ENCODE measurements at places on chromosomes 3 and 15.

DNA sequence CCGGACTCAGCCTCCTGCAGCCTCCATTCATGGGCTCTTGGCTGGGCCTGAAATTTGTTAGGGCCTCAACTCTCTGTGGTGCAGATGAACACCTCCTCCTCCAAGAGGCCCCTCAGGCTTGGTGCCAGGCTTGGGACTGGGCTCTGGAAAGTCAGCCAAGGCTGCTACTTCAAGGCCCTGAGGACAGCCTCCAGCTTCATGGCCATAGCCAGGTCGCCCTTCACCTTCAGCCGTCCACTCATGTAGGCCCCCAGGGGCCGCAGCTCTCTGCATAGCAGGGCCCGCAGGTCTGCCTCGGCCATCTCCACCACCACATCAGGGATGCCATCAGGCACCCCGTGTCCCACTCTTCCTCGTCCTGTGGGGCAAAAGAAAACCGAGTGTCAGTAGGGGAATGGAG, 8.3 kb downstream of the STOML1 start:
- DNase-seq, result no peak

- DNase-seq, result no peak
Measured at GRCh38 chr3:63324621-63325020, 46.5 kb downstream of the SYNPR start.

- no peak for DNase-seq
Measured at GRCh38 chr3:126750756-126751121, 46.7 kb downstream of the CHCHD6 start.

- DNase-seq, result no peak
Measured at GRCh38 chr15:94400526-94401298, 169.4 kb downstream of the MCTP2 start.

DNA sequence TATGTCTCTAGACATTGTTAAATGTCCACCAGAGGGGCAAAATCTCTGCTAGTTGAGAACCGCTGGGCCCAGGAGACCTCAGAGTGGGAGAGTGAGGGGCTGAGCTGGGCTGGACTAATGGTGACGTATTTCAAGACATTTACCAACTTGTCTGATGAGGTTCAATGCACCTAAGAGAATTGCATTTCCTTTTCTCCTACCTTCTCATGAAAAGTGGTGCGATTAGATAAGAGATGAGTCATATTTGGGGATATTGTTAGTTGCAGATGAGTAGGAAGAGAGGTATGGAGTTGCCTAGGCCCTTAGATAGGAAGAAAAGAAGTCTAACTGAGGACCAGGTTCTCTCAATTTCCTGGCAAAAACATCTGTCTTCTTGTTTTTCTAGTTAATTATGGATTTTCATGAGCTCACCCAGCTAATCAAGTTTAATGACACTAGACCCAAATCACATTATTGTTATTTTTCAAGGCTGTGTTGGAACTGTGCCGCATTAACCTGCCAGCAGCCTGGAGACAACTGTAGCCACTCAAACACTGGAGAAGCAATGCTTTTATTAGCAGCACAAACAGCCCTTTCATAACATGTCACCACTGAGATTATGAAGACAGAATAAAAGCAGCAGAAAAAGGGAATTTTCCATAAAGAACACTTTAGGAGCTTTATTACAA, 144.2 kb downstream of the PDCD6IP start:
- no peak for DNase-seq

DNA sequence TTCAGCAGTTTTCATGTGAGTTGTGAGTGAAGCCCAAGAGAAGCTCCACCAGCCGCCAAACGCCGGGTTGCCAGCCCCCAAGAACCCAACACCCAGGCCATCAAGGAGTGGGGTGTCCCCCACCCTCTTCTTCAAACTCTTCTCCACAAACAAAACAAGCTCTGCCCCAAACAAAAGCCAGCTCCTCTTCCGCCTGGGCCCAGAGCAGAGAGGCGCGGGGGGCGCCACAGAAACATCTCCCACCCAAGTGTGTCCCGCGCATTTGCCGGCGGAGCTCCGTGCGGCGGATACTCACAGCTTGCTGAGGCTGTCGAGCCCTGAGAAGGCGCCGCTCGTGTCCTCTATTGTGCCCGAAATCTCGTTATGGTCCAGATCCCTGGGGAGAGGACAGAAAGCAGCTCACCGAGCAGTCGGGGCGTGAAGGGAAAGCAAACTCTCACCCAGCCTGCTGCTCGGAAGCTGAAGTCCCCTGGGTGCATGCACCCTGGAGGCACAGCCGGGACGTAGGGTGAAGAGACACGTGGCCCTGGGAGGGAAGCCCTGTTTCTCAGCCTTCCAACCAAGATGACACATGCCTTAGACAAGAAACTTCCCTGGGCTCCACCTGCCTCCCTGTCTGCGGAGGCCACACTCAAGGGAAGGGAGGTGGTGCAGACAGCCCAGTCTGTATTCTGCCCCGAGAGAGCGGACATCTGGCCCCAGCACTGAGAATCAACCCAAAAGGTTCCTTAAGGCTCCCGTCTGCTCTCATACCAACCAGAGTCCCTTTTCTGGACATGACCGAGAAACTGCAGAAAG, 95.7 kb downstream of the LRIG1 start:
- DNase-seq, result no peak

- no peak for DNase-seq
Measured at GRCh38 chr15:35854316-35854715, 308.4 kb upstream of the DPH6 start.

All from activated CD4-positive, alpha-beta T cell treated with anti-CD3 and anti-CD28 coated beads, Interleukin-10, Interleukin-2, amounts not matched to agents 100 ng/mL and 50 ng/mL, durations not matched to agents 16 hours and 8 hours (primary cell).